ENCODE measurements at places on chromosomes 2 and 18.

GRCh38 chr2:12897181-12897580 lies 180.4 kb downstream of the TRIB2 start:
- no peak for DNase-seq

DNA sequence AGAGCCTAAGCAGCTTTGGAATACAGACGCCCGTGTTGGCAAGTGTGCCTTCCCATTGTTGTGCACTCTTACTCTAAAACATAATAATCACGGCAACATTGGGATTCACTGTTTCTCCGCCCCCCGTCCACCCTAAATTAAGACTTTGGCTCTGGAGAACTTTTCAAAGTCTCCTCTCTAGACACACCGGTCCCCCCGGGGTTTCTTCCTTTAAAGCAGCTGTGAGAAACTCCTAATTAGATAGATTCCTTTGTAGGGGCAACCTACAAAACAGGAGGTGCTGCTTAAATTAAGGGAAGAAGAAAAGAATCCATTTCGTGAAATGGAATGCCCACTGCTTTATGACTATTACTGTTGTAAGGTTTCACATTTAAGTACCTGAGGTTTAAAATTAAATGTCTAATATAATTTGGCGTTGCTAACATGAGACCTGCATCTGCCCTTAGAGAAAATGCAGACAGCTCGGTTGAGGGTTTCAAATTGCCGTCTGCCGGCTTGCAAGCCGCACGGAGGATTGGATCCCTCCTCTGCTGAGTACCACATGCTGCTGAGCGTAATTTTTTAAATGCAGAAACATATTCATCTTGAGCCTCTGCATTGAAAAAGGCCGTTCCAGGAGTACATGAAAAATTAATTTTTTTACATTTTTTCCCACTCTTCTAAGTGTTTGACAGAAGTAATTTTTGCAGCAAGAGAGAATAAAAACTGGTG lies 233.3 kb downstream of the GBX2 start:
- no peak for DNase-seq

- no peak for DNase-seq
These were observed 68.5 kb upstream of the NFU1 start for GRCh38 chr2:69505710-69506109.

DNA sequence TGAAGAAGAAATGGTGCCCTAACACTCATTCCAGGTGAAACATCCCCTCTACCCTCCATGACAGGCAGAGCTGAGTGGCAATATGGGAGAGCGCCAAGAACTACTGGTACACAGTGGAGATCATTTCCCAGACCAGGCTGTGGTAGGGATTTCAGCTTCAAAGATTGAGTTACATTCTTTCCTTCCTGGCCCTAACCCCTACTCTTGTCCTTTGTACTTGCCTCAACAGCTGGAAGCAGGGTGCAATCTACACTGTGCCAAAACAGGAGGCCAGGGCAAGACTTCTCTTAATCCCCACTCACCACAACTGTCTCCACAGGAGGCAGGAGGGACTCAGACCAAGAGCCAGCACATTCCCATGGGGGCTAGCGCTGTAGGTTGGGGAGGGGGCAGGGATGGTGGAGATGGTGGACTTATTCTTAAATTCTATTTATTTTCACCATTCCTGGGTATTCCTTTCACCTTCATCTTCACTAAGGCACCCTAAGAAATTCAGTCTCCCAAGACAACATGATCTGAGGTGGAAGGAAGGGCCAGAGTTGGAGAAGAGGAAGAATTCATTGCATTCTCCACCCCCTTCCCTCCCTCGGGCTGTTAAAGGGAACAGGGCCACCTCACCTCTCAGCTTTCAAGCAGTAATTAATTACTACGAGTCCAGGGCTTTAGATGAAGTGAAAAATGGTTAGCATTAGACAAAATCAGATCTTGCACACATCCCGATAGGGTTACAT lies 65.9 kb downstream of the AAK1 start:
- no peak for DNase-seq

- DNase-seq, result peak; percentile 77
These were observed 30.4 kb downstream of the CYTIP start for GRCh38 chr2:157413326-157414035.

DNA sequence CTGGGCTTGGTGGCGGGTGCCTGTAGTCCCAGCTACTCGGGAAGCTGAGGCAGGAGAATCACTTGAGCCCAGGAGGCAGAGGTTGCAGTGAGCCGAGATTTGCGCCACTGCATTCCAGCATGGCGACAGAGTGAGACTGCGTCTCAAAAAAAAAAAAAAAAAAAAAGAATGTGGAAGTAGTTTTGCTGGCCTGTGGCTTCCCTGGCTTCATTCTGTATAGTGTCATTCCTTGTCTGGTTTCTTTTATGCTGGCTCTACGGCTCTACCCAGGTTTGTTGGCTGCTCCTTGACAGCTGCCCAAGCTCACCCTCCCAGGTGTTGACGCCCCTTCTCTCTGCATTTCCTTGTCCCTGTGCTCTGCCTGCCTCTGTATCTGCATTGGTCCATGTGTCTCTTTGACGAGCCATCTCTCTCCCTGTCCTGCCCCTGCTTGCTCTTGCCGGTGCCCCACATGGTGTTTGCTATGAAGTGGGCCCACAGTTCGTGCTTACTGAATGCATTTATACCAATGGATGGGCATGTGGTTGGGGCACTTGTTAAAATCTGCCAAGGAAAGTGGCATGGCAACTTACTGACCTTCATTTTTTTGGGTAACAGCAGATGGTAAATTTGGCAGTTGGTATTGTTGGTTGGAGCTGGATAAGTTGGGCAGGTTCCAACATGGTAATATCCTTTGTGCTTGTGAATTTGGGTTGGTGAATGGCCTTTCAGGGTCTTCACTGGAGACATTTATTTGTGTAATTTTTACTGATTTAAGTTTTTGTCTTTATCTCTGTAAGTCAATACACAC lies 113.9 kb downstream of the MAP4K4 start:
- no peak for DNase-seq

DNA sequence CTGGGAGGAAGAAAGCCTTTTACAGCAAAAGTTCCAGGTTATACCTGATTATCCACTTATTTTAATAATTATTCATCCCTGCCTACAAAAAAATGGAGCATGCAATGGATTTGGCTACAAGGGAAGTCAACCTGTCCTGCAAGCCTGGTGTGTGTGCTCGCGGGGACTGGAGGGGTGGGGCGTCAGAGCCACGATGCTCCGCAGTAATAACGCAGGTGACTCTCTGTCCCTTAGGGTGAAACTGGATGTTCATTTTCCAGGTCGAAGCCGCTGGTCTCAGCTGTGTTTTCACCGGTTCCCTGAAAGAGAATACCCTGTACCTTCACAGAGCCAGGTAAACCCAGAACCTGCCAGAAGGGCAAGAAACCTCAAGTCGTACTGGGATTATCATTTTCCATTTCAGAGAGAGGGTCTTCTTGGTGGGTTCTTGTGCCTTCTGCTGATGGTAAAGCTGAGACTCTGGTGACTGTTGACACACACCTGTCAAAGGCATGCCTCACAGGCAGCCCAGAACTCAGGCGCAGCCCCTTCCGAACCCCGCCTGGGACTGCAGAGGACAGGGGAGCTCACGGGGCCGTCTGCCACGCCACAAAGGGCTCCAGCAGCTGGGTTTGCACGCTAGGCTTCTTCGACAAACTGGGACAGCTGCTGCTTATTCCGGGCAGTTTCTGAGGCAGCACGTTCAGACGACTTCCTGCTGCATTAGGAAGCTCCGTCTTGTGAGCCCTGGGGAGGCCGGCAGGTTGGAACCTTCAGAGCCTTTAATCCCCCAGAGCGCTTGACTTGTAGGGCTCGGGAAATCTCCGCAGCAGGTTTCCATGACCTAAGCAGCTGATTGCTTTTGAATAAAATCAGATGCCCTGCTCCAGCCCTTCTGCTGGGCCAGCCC lies 58.6 kb downstream of the KCNG2 start:
- no peak for DNase-seq

DNA sequence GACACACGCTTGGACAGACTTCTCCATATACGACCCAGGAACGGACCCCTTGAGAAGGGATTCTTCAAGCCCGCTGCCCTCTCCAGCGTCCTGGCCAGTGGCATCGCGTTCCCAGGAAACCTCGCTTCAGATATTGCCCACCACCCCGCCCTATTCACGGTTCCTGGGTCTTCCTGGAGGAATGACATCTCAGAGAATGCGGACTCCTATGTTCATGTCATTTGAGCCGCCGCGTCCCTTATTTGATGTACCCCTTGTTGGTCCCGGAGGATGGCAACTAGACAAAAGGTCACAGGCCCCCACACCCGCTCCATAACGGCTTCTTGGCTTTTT lies 588 bp upstream of the CCDC93 start:
- DNase-seq, result no peak

DNA sequence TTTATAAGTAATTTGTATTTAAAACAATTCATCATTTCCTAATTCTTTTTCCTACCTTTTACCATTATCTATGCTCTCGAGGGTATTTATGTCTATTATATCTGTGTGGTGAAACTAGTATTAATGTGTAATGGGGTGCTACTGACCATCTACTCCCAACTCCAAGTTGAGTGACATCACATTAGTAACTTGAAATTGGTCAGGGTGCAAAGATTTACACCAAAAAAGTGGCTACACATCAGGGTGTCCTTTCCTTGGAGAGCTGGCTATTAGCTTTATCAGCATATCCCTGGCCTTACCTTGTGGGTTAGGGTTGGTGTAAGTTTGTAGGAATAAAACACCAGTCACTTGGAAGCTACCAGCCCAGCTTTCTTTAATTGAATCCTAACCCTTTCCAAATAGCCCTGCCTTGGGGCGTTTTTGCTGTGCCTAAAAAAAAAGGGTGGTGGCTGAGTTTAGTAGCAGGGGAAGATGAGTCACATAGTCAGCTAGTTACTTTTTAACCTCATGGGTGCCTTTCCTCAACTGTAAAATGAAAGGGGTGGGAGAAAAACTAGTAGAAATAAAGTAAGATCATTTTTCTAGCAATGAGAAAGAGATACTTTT lies 14.0 kb downstream of the ANXA4 start:
- DNase-seq, result no peak

- no peak for DNase-seq
These were observed 16.5 kb downstream of the BOK start for GRCh38 chr2:241574911-241575623.

GRCh38 chr2:212428681-212429478 lies 109.7 kb downstream of the ERBB4 start:
- no peak for DNase-seq

DNA sequence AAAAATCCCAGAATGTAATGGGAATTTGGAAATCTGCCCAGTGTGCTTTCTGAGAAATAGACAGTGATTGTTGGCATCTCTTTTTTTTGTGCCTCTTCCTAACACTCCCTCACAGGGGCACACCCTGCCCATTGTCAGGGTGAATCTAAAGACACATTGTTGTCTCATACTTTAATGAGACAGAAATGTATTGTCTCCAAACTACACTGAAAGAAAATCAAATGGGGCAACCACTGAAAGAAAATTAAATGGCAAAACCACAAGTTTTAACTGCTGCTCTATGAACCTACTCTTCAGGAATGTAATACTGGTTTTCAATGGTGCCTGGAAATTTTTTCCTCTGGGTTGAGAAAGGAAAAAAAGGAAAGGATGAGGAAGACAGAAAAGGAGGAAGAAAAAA lies 43.2 kb upstream of the GLS start:
- DNase-seq, result no peak

DNA sequence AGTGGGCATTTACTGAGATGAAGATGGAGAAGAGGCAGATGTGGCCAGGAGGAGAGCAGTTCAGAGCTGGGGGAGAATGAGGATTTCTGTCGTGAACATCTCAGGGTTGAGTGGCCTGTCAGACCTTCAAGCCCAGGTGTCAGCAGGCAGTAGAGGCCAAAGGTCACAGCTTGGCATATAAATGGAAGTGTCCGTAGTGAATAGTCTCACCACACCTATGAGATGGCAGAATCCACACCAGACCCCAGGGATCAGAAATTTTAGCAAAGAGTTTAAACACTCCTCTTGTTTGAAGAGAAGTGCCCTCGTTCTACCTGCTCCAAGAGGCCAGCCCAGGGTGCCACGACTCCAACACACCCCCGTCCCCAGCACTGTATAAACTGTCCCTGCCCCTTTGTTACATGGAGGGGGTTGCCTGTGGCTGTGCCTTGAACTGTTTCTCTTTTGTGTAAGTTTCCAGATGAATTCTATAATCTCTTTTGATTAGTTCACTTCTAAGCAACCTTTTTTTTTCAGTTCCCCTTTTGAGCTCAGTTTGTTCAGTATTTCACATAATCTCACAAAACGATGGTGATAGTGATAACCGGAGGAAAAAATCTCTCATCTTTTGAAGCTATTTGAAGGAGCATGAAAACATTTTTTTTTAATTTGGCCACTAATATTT lies 69.0 kb upstream of the TTC39C start:
- DNase-seq, result no peak

GRCh38 chr2:41659758-41660157 lies 388.1 kb upstream of the PKDCC start:
- no peak for DNase-seq

GRCh38 chr2:153360239-153360638 lies 118.3 kb downstream of the RPRM start:
- no peak for DNase-seq

DNA sequence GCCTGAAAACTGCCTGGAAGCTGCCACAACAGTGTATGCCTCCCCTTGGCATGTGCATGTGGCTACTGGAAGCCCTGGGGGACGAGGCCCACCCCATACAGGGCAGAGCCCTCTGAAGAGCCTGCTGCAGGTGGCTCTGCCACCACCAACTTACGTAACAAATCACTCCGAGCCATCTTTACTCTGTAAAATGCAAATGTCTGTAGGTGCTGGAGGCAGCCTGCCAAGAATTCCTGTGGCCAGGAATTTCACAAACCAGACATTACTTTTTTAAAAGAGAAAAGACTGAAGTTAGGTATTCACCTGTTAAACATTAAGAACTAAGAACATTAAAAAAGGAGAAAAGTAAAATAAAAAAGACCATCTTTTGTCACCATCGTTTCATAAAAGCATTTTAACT lies 106.3 kb downstream of the GPR39 start:
- no peak for DNase-seq

- DNase-seq, result no peak
These were observed 4.1 kb downstream of the ESPNL start for GRCh38 chr2:238104226-238104690.

- no peak for DNase-seq
These were observed 36.1 kb downstream of the DHRS9 start for GRCh38 chr2:169105476-169105875.

DNA sequence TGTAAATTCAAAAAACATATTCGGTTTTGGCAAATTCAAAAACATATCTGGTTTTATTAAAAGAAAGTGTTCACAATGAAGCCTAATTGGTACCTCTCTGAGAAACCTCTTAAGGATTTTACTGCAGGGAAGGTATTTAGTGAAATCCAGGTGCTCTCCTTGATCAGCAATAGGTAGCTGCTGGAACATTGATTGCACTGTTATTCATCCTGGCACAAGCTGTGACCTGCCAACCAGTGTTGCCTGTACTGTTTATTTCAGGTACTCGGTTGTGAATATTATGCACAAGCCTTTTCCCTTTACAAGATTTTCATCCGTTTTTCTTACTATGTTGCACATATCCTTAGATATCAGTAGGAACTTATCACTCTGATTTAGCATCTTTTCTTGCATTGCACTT lies 155.8 kb upstream of the ZEB2 start:
- no peak for DNase-seq

GRCh38 chr18:22314001-22314400 lies 103.7 kb downstream of the CTAGE1 start:
- no peak for DNase-seq
